ENCODE measurements at places on chromosomes 12 and 14.

DNA sequence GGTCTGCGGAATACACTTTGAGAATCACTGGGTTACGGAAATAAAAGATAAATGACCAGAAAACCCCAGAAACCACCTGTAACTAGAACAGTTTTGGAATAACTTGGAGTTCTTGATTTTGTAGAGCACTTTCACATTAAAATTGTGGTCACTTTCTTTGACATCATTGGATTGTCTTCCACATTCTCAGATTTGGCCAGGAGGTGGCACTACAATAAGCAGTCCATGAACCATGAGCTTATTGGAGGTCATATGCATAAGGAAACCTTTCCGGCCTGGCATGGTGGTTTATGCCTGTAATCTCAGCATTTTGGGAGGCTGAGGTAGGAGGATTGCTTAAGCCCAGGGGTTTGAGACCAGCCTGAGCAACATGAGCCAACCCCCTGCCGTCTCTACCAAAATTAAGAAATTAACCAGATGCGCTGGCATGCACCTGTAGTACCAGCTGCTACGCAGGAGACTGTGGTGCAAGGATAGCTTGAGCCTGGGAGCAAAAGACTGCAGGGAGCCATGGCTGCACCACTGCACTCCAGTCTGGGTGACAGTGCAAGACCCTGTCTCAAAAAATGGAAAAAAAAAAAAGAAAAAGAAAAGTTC lies 107.7 kb upstream of the CAND1 start:
- peak; percentile 3 for DNase-seq

GRCh38 chr12:103881261-103881660 lies 40.2 kb upstream of the NT5DC3 start:
- DNase-seq, result peak; percentile 24

DNA sequence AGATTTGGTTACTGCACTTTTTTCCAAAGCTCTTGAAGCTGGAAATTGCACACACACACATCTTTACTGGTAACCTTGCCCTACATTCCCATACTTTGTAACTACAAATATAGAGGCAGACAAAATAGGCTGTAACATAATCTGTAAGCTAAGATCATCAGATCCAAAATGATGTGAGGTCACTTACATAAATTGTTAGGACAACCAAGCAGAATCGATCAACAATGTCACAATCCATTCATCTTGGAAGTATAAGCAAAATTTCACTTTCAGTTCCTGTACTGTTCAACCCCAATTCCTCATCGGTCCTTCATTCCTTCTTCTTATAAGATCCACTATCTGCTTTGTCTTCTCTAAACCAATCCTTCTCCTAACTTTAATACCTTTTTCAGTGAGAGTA lies 72.6 kb downstream of the EPS8 start:
- no peak for DNase-seq

DNA sequence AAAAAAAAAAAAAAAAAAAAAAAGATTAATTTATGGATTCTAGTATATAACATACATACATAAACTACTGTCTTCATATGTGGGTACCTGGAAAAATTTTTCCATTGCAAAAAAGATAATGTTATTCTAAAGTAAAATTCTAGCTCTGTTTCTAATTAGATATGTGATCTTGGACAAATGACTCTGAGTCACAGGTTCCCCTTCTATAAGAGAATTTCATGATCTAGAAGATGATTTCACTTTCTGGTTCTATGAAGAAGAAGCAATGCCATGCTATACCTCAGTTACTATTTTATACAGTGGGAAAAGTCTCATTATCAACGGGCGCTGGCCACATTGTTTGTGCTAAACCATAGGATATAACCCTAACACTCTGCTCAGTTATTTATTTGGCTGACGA lies 351.3 kb downstream of the ZFP36L1 start:
- DNase-seq, result no peak

- no peak for DNase-seq
These were observed 12.6 kb downstream of the DTX1 start for GRCh38 chr12:113069149-113069548.

GRCh38 chr12:102063069-102063468 lies 1.3 kb upstream of the WASHC3 start:
- DNase-seq, result no peak

DNA sequence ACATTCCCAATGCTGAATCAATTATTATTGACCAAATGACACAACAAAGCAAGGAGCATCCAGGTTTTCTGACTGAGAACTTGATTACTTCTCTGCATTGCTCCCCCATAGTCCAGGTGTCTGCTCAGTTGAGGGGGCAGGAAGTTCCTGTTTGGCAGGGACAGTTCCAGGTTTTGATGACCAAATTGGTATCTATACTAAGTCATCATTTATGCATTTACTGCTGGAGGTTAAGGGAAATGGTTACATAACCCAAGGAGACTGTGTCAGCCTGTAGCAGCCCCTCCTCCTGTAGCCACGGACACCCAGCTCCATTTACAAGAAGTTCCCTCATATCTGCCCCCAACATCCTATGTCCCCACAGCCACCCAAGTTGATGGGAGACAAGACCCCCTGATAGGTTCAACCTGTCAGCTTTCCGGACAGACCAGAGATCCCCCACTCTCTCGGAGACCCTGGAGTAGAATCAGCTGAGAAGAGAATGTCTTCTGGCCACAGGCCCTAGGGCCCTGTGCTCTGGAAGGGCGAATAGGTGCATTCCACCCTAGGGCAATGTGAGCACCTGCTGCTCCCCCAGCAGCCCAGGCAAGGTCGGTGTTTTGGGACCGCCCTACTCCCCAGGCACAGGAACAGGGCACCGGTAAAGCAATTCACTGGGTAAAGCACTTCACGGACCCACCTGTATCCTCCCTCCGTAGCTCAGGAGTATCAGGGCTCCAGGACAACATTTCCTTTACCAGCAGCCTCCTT lies 23.6 kb downstream of the IRF2BPL start:
- no peak for DNase-seq

- peak; percentile 86 for DNase-seq
These were observed at the start of gene PAWR for GRCh38 chr12:79690638-79691510. PAWR (minus strand) TSS chr12:79690964; CDS start chr12:79690244, 720 bp downstream.

GRCh38 chr14:99775351-99775750 lies 17.9 kb upstream of the EML1 start:
- no peak for DNase-seq

DNA sequence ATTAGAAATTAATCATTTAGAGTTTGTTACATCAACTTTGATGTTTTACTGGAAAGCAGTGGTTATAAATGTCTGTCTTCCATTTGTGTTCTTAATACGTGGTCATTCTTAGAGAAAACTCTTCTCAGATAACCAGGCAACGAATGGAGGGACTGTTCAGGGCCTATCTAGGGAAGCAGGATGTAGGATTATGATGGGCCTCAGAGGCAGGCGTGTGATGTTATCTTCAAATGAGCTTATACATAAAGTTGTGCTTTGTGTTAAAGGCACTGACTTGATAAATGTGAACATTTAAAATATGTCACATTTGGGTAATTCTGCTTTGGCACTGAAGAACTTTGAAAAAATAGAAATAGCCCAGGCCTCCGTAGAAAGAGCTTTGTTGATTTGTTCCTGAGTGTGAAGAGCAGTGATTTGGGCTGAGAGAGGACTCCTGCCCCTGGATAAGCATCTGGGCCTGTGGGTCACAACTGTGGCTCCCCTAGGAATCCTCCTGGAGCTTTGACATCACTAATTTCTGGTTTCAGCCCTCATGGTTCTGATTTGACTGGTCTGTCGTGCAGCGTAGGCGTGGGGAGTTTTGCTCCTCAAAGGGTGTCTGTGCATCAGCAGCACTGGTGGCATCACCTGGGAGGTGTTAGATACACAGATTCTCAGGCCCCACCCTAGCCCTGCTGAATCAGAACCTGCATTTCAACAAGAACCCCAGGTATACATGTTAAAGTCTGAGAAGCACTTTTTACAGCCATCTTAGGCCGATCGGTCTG lies 55.4 kb downstream of the SAMD4A start:
- DNase-seq, result peak; percentile 52

GRCh38 chr14:29475641-29476040 lies 452.0 kb downstream of the PRKD1 start:
- DNase-seq, result no peak

DNA sequence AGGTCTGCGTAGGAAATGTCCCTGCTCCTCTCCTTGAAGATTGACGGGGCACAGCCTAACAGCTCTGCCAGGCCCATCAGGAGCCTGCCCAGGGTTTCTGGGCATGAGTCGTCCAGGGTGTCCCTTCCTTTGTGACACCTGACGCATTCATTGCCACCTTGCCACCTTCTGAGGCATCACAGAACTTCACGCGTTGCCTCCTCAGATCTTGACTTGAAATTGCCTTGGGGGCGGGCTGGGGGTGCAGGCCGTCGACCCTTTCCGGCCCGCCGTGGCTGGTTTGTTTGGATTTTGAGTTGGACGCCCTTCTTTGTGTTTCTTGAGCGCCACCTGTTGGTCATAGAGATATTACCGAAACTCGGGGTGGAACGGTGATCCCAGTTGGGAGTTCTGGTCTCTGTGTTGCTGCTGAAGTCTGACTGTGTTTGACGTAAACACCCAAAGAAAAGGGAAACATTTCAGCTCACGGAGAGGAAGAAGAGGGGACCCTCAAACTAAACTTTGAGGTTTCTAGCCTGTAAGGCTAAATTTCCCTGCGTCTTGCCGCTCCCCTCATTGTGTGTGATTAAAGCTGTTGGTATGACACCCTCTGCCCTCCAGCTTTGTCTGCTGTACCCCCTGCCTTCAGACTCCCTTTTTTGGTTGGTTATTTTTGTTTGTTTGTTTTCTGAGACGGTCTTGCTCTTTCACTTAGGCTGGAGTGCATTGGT lies 44.6 kb downstream of the MLXIP start:
- peak; percentile 50 for DNase-seq

GRCh38 chr12:24378548-24379407 lies 429.3 kb upstream of the SOX5 start:
- peak; percentile 28 for DNase-seq

GRCh38 chr14:68285421-68286179 lies 466.0 kb downstream of the RAD51B start:
- peak; percentile 71 for DNase-seq

DNA sequence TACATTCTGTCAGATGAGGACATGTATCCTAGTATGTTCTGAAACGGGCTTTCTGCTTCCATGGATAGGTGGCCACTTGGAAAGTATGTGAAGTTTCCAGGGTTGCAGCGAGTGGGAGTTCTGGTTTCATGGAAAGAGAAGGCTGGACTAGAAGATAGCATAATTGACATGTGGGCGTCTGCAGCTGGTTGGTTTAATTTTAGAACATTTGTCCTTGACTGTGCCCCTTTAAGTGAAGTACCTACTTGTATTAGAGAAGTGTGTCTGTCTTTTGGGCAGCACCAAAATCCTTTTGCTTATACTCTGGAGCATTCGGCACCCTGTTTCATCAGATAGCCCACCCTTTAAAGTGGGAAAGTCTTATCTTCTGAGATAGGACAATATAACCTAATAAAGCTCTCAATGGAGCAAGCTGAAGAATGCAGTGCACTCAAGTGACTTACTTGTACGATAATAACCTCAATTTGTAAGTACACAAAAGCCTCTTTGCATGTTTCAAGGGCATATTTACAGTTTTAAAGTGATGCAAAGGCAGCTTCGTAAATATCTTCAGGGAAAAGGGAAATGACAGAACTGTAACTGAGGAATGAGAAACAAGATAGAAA lies 35.2 kb downstream of the NTN4 start:
- DNase-seq, result no peak

DNA sequence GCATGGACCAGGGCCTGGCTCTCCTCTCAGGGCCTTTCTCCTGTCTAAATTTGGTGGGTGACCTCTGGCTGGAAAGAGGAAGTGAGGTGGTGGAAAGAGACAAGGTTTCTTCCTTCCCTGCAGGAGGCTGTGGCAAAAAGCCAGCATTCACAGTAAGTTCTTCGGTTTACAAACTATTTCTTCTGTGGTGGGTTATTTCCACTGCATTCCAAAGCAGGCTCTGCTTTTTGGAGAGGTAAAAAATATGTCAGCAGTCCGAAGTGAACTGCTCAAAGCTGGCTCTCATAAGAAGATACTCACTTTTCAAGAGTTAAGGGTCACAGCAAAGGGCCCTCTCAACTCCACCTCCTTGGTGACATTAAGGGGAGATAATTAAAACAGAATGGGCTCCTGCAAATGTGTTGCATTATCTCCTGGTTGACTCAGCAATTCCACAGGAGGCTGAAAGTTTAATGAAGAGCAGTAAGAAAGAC lies 48.9 kb upstream of the POC1B start:
- no peak for DNase-seq

All from GM06990 (cell line).